ENCODE measurements at places on chromosomes 7 and 10.
A peak's percentile ranks its signal among the peaks of the same experiment; 100 is the strongest.

DNA sequence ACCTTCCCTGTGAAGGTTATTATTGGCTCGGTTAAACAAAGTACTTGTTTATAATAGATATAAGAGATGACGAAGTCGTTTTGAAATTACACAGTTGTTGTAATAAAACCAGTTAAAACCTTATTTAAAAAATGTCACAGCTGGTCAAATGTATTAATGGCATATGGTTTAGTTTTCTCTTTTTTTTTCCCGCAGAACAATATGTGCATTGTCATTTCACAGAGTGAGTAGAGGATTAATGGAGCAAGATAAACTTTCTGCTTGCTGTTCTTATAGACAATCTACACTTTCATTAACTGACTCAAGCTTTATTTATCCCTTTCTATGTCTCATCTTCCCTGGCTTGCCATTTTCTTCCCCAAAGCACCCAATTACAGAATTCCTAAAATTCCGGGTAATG lies 404.3 kb upstream of the NPVF start:
- no peak for DNase-seq

DNA sequence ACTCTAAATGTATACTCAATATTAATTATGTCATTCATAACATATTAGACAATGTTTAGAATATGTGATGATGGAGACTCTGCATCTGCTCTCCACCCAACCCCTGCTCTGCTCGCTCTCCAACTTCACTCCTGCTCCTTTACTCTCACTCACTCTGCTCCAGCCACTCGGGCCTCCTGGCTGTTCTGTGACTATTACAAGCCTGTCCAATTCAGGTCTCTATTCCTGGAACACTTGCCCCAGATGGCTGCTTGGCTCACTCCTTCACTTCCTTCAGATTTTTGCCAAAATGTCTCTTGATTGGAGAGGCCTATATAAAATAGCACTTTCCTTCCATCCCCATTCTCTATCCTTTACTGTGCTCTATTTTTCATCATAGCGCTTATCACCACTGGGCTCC lies 84.8 kb downstream of the HBP1 start:
- no peak for DNase-seq

DNA sequence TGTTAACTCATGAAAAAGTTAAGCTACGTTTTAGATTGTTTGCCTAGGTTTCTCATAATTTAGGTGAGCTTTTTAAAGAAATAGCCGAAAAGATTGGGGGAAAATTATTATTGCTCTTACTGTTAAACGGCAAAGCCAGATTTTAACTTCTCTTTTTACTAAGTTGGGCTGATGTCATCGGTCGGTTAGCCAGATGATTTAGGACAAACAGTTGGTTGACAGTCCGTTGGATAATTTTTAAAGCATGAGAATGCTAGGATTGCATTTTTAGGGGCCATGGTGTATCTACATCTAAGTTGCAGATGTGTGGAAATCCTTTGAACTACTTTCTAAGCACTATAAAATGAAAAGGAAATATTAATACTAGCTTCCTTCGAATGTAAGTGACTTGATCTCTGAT lies 280.9 kb upstream of the AKR1E2 start:
- DNase-seq: no peak

- DNase-seq: no peak
These were observed 33.6 kb upstream of the XRCC2 start for GRCh38 chr7:152709287-152710152.

GRCh38 chr10:986881-987619 lies 1.2 kb upstream of the GTPBP4 start:
- no peak for DNase-seq

DNA sequence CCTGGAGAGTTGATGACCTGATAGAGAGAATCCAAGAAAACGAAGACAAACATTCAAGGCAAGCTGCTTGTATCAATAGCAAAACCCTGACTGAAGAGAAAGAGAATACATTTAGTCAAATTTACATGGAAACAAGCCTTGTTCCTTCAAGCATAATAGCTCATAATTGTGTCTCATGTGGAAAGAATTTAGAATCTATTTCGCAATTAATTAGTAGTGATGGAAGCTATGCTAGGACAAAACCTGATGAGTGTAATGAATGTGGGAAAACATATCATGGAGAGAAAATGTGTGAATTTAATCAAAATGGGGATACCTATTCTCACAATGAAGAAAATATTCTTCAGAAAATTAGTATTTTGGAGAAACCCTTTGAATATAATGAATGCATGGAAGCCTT lies 18.0 kb downstream of the RBAK start:
- DNase-seq: no peak

DNA sequence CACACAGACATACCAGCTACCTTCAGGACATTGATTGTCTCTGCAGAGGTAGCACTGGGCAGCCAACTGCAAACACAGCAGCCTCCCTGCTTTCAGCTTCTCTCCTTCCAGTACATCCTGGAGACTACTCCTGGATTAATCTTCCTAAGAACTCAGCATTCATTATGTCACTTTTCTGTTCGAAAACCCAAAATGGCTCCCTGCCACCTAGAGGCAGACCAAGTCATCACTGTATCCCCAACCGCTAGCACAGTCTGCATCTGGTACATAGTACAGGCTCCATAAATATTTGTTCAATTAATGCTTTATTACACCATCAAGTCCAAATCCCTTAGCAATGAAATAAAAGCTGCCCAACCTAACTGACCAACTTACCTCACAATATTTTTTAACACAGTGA lies 5.0 kb upstream of the SEC31B start:
- no peak for DNase-seq

DNA sequence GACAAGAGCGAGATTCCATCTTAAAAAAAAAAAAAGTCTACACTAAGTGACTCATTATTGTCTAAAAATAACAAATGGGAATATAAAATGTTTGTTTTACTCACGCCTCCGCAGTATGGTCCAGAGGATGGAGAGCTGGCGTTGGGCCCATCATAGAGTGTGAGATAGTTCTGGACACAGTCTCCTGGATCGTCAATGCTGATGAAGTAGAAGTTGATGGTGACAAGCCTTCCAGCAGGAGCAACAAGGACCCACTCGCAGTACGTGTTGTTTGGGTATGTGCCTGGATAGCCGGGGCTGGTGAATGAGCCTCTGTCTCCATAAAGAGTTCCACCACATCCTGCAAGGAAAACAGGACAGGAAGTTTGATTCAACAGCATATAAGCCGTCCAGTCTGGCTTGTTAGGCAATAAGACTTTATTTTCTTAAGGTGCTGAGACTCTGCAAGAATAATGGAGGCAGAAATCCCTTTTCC lies 11.5 kb upstream of the RSU1 start:
- no peak for DNase-seq

- no peak for DNase-seq
These were observed 126.5 kb downstream of the SLIT1 start for GRCh38 chr10:97059006-97059871.

GRCh38 chr10:52400562-52400961 lies 86.5 kb downstream of the DKK1 start:
- no peak for DNase-seq

DNA sequence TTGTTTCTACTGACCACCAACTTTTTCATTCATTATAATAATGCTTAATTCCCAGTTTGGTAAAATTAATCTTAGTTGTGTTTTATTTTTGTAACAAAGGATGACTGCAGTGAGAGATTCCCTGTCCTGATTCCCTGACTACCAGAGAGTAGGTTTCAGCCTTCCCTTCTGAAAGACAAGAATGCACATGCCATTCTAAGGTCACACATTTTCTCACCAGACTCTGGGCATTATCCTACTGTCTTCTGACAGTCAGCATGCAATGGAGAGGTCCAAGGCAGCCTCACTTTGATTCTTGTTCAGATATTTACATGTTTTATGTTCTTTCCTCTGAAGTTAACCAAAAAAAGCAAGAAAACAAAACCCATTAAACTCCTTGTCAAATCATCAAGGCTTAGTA lies 372.7 kb upstream of the CDC14C start:
- DNase-seq: no peak

- DNase-seq: no peak
These were observed 2.8 kb downstream of the ASIC3 start for GRCh38 chr7:151051108-151051507.

GRCh38 chr10:133465191-133465949 lies 11.6 kb downstream of the SCART1 start:
- DNase-seq: no peak

- no peak for DNase-seq
These were observed 6.7 kb upstream of the BTBD16 start for GRCh38 chr10:122264436-122264835.

DNA sequence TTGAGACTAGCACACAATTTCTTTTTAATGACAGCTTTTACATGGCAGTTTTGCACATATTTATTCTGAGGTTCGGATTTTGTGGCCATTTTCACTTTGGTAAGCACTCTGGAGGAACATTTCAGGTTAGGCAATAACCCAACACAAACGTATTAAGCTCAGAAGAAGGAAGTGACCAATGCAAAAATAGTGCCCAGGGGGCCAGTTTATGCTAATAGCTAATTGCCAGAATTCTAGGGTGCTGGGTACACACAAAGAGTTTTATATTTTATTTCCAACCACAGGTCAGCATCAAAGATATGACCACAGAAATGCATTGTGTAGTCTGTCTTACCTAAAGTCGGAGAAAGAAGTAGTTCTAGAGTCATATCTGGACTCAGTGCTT lies 8.4 kb upstream of the AGR2 start:
- DNase-seq: peak; percentile 32

- no peak for DNase-seq
These were observed 247.9 kb downstream of the BAMBI start for GRCh38 chr10:28925121-28925663.

GRCh38 chr7:29940199-29940598 lies 49.4 kb downstream of the SCRN1 start:
- DNase-seq: no peak

GRCh38 chr7:127587663-127588018 lies 570 bp upstream of the ARF5 start:
- DNase-seq: peak; percentile 30

DNA sequence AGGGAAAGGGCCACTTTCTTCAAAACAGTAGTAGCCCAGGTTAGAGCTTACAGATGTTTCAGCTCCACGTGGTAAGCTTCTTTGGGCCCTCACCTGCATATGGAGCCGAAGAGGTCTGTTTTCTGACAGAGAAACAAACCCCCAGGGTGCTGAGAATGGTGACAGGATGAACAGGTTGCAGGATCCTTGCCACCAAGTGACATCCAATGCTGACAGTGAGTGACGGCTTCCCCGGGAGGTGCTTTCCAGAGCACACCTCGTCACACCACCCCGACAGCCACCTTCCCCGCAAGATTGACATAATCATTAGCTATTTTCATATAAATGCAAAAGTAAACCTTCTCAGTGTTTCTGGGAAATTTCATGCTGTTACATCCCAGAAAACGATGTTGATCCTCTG lies 109.3 kb upstream of the BTBD16 start:
- DNase-seq: no peak

DNA sequence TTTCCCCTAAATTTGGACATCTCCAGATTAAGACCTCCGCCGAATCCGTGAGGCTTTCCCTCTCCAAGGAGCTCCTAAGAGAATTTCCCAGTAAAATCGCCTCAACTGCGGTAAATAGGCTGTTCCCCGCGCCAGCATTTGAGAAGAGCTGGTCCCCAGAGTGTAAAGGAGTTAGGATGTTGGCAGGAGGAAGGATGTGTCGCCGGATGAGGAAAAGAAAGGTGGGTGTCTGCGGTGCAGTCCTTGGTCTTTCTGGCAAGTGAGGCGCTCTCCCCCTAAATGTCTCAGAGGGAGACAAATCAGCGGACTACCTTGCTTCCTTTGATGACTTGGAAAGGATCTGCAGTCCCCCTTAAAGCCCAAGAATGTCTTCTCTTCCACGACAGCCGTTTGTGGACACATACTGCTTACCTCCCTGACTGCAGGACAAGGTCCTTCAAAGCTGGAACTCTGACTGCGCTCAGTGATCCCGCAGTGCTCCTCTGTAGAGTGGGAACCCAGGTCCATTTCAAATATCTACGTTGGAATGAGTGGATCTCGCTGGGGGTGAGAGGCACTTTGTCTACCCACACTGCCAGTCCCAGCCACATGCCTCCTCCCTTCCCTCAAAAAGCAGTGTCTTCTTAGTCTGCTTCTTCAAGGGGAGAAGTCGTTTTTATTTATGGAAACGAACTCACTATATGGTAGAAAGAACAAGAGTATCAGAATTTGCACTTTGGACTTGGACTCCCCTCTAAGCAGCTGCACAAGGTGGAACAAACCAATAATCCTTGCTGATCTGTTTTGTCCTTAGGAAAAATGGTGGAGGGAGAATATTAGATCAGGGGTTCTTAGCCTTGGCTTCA lies 1.1 kb upstream of the DLG5 start:
- no peak for DNase-seq

DNA sequence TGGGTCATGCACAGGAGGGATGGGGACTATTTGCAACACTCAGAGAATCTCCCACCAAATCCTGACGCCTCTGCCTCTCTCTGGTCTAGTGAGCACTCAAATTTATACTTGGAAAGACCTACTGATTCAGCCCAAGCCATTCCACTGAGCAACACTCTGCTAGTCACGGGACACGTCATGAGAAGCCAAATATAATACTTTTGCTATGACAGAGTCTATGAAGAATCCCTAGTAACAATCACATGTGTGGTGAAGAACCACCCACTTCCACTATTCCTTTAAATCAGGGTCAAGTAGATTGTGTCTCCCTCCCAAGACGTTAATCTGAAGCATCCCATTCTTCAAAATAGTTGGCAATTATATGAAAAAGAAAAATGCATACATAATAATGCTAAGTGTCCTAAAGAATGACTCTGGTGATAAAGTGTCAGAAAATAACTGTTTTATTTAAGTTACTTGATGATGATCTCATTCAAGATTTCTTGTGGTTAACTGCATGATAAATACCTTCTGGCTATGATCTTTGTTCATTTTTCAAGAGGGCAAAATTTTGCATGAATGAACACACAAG lies 28.5 kb downstream of the CHCHD3 start:
- no peak for DNase-seq

DNA sequence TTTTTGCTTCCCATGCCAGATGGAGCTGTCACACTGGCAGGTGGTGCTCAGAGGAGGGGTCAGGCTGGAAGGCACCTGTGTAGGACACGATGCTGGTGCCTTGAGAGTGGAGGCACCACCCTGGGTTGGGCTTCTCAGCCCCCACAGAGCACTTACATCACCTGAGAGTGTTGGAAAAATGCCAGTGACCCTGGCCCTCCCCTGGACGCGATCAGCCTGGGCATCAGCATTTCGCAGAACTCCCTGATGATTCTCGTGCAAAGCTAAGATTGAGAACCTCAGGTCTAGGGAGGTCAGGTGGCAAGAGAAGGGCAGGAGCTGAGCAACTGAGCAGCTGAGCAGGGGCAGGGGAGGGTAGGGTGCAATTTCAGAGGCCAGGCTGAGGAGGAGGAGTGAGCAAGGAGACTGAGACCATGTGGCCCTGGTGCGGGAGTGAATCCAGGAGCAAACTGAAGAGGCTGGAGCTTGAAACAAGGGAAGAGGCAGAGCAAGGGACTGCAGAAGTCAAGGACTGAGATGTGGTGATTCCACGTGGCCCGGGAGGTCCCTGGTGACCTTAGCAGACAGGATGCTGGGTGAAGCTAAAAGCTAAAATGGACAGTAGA lies 24.7 kb upstream of the GRID1 start:
- DNase-seq: no peak

All from breast epithelium (tissue), 4 donors.